Daoy (cell line): ENCODE measurements at places on chromosomes 5 and 9. TPM values are rescaled to one million over a fixed set of nuclear protein-coding genes. Genes with fewer than 3 reads are reported as not detected.

Gene IFNA13
- not detected in 2 replicates for total RNA-seq

Gene BASP1
- 114 and 124 TPM in 2 replicates for total RNA-seq

Gene PCDHGB2
- 0.23 and 0.24 TPM in 2 replicates for total RNA-seq

Gene CD72
- total RNA-seq = 1.7 TPM in 1 of 2 replicates, not detected in the other

Gene FPGS
- 117 and 120 TPM in 2 replicates for total RNA-seq

Gene CCDC112
- 9.7 and 12.6 TPM in 2 replicates for total RNA-seq

Gene GABRP
- 0.06 and 0.40 TPM in 2 replicates for total RNA-seq

Gene HTR1A
- not detected in 2 replicates for total RNA-seq

Gene ADGRD2
- 0.23 TPM in 1 of 2 replicates, not detected in the other for total RNA-seq

Gene FER
- 21.0 and 37.1 TPM in 2 replicates for total RNA-seq

Gene CFAP90
- 0.18 TPM in 1 of 2 replicates, not detected in the other for total RNA-seq

Gene PDE8B
- total RNA-seq = 0.29 and 1.6 TPM in 2 replicates

Gene PRRC2B
- total RNA-seq = 54.0 and 83.5 TPM in 2 replicates

Gene ITGA2
- 27.4 and 32.0 TPM in 2 replicates for total RNA-seq

Gene KCNMB1
- 0.80 and 0.86 TPM in 2 replicates for total RNA-seq

Gene MED27
- 65.6 and 76.4 TPM in 2 replicates for total RNA-seq

Gene FOXD1
- 21.9 and 62.3 TPM in 2 replicates for total RNA-seq

Gene DMAC1
- total RNA-seq = 17.3 and 24.7 TPM in 2 replicates

Gene CHSY3
- 0.21 and 0.40 TPM in 2 replicates for total RNA-seq

Gene SPACA9
- total RNA-seq = 1.4 and 3.8 TPM in 2 replicates

Gene HSD17B3
- not detected in 2 replicates for total RNA-seq

Gene PTCH1
- total RNA-seq = 4.3 and 6.8 TPM in 2 replicates

Gene C9orf50
- not detected in 2 replicates for total RNA-seq

Gene PCDHGC4
- 0.18 and 0.23 TPM in 2 replicates for total RNA-seq

Gene ANKRD18B
- total RNA-seq = 4.2 and 16.5 TPM in 2 replicates

Gene AMBP
- total RNA-seq = 0.91 TPM in 1 of 2 replicates, not detected in the other

Gene CDKN2A
- not detected in 2 replicates for total RNA-seq

Gene ATOSB
- total RNA-seq = 1.9 and 4.7 TPM in 2 replicates

Gene TAF11L2
- not detected in 2 replicates for total RNA-seq
